ENCODE measurements at places on chromosomes 12 and 14. TPM values are rescaled to one million over a fixed set of nuclear protein-coding genes. Genes with fewer than 3 reads are reported as not detected.

Gene GPR65
- 1.7 TPM for total RNA-seq

Gene TMBIM4
- total RNA-seq: 57.9 TPM

Gene SIX1
- not detected for total RNA-seq

Gene ISM2
- not detected for total RNA-seq

Gene SDSL
- total RNA-seq: 7.5 TPM

Data from Peyer's patch (tissue), 4 donors.